ENCODE measurements at places on chromosomes 1 and 21.
A peak's percentile ranks its signal among the peaks of the same experiment; 100 is the strongest.

DNA sequence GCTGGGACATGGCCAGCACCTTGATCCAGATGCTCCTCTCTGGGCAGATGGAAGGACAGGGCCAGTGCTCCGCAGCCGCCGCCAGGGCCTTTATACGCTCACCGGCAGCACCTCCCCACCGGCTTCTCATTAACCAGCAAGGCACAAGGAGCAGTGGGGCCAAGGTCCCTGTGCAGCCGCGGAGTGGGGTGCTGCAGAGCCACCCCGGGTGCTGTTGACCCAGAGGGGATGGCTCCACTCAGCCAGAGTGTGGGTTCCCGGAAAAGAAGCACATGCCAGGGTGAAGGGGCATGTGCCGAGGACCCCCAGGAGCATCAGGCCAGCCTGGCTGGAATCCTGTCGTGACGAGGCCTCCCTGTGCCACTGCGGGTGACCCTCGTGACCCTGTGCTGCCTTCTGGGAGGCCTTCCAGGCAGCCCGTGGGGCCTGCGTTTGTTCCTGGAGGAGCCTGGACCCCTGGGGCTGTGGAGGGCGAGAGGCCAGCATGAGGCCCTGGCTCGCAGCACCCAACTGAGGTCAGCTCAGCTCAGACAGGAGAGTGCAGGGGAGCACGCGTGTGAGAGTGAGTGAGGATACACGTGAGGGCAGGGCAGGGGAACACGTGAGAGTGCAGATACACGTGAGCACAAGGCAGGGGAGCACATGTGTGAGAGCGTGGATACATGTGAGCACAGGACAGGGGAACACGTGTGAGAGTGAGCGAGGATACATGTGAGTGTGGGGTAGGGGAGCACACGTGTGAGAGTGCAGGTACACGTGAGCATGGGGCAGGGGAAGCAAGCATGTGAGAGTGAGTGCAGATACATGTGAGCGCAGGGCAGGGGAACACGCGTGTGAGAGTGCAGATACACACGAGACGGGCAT is at the start of gene FTCD:
TSS of gene FTCD (minus strand) at position 66 of the 864 bp plus-strand sequence. CDS start at position 10, 56 bp downstream.
- DNase-seq: no peak

DNA sequence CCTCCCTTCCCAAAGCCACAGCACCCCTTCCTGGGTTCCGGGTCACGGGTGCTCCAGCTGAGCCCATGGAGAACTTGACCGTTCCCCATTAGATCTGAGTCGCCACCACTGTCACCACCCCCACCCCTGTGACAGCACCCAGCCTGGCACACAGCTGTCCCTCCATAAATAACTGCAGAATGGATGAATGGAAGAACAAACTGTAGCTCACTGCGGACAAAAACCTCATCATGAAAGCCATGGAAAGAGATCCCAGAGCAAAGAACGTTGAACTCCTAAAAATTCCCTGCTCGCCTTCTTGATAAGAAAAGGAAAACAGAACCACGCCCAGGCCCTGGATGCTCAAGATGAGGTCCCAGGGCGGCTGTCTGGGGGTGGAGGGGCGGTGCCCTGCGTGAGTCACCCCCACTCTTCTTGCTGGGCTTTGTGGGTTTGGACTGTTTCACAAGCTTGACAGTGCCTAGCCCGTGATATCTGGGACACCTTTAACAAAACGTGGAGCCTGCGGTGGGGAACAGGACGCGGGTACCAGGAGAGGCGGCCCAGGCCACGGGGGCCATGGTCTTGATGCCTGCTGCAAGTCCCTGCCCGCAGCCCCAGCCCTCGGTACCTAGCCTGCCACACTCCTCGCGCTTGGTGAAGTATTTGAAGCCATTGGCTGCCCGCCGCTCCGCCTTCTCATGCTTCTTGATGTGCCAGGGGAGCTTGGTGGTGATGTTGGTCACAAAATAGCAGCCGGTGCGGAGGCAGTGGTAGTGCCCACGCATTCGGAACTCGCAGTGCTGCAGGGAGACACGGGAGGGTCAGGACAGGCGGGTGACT is 151.9 kb downstream of the CASZ1 start:
- DNase-seq: no peak

- DNase-seq: no peak
Measured at GRCh38 chr1:174828264-174828663, 171.5 kb upstream of the CACYBP start.

GRCh38 chr1:71166178-71167173 is 85.6 kb upstream of the ZRANB2 start:
- DNase-seq: no peak

DNA sequence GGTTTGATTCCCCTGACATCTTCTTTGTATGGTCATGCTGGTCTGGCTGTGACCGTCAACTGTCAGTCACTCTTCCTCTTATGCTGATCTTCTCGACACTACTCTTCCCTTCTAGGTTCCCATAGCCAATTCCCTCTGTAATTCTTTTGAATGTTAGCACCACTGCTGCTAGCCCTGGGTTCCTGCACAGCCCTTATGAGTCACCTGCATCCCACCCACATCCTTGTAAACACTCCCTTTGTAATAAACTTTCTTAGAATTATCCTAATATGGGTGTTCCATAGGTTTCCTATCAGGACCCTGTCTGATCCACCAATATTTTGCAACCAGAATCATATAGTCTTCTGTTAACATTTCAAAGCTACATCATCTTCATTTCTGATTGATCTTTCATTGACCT is 37.1 kb downstream of the JUN start:
- no peak for DNase-seq

- DNase-seq: peak; percentile 24
Measured at GRCh38 chr1:44327679-44328491, 27.2 kb downstream of the ERI3 start.

- DNase-seq: no peak
Measured at GRCh38 chr1:224609333-224609732, 6.8 kb upstream of the CNIH3 start.

- DNase-seq: no peak
Measured at GRCh38 chr1:93000751-93001175, 39.5 kb upstream of the DIPK1A start.

DNA sequence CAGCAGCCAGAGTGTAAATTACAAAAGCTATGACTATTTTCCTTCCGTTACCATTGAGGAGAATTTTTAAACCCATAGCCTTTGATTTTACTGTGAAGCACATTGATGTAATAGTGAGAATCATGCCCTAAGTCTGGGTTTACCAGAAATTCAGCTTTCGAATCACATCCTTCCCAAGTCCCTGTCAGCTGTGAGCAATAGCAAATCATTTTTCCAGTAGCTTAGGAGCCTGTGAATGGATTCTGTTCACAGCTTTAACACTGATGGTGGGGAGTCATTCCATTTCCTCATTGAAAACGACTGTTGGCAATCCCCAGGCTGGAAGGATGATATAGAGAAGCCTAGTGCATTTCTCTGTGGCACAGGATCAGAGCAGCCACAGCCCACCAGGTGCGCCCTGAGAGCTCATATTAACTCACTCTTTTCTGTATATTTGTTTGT is 82.2 kb upstream of the C1orf105 start:
- no peak for DNase-seq

DNA sequence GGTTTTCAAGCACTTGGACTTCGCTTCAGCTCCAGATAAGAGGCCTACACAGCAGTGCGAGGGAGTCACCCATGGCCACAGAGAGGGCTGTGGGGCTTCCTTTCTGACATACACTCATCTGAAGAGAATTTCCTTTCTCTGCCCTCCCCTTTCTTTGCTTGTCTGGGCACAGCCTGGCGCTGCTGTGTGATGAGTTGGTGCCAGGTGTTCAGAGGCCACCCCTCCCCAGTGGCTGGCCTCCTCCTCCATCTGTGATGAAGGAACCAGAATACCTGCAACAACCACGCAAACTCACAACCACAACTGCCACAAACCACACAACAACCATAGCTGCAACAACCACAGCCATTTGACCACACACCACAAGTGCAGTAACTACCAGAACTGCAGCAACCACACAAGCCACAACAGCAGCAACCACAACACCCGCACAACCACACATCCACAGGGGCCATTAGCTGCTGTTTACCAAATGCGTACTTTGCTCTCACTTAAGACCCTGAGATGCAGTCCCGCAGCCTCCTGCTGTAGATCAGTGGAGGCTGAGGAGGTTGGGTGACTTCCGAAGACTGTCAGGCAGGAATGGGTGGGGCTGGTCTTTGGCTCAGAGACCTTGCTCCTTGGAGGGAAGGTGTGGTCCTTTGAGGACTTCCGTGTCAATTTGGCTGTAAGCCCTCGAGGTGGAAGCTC is 71.1 kb downstream of the IER5 start:
- peak; percentile 61 for DNase-seq

- DNase-seq: peak; percentile 2
Measured at GRCh38 chr1:232767305-232768074, 37.7 kb upstream of the MAP10 start.

- DNase-seq: no peak
Measured at GRCh38 chr1:14511166-14511680, 87.3 kb upstream of the KAZN start.

DNA sequence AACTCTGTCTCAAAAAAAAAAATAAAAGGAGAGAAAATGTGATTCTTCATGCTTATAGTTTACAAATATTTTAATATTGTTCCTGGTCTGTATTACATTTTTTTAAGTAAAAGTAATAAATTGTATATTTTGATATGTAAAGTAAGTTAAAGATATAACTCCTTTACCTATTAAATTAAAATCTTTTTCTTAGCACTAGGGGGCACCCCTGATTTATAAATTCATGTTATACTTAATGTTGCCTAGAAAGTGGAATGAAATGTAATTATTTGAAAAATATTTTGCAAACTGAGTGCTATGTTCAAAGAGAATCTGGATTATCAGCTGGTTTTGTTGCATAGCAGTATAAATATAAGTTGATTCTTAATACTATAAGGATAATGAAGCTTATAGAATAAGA is 49.2 kb downstream of the RALGPS2 start:
- DNase-seq: peak; percentile 32

DNA sequence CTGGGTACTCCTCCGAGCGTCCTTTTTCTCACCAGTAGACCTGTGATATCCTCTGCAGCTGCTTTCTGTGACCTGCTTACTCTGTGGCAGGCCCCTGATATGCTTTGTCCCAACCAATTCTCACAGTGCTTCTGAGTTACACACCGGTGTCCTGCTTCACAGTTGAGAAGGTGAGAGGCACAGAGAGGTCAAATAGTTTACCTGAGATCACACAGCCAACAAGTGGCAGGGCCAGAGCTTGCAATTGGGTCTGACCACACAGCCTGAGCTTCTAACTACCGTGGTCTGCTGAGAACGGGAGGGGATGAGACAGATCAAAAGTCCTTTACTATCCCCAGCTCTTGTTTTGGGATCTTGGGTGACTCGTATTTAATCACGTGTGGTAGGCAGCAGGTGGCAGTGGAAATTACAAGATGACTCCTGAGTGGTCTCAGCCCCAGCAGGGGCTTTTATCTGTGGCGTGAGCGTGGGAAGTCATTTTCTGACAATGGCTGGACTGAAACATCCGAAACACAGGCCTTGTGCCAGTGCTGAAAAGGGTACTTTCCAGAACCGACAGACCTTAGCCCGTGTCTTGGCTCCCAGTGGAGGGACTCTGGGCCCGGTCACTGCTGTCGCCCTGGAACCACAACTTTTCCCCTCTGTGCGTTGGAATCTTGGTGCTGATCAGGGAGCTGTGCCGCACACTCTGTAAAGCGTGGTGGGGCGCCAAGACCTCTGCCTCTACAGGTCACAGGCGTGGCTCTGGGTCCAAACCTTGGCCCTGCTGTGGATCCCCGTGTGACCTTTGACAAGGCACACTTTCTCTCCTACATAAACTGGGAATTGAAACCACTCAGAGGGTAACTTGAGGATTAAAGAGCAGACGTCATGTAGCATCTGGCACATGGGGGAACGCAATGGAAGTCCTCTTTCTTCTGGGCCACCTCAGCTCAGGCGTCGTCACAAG is 11.9 kb downstream of the THEMIS2 start:
- DNase-seq: no peak
